G401 (cell line): ENCODE measurements at places on chromosomes 16 and 17.

DNA sequence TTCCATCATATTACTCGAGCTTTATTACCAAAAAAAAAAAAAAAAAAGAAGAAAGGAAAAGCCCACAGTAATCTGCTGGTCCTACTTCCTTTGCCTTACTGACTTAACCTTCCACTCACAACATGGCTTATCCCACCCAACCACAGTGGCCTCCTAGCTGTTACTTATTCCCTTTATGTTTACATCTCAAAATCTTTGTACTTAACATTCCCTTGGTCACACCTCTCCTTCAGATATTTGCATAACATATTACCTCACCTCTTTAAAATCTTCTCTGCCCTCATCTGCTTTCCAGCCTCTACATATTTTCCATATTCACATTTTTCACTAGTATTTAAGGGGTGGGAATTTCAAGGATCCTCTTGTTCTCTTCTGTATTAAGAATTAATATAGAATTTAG is 327.0 kb upstream of the TBX2 start:
- DNase-seq, result no peak

- DNase-seq, result no peak
Observed at GRCh38 chr16:55480228-55480655, 1.2 kb downstream of the MMP2 start.

DNA sequence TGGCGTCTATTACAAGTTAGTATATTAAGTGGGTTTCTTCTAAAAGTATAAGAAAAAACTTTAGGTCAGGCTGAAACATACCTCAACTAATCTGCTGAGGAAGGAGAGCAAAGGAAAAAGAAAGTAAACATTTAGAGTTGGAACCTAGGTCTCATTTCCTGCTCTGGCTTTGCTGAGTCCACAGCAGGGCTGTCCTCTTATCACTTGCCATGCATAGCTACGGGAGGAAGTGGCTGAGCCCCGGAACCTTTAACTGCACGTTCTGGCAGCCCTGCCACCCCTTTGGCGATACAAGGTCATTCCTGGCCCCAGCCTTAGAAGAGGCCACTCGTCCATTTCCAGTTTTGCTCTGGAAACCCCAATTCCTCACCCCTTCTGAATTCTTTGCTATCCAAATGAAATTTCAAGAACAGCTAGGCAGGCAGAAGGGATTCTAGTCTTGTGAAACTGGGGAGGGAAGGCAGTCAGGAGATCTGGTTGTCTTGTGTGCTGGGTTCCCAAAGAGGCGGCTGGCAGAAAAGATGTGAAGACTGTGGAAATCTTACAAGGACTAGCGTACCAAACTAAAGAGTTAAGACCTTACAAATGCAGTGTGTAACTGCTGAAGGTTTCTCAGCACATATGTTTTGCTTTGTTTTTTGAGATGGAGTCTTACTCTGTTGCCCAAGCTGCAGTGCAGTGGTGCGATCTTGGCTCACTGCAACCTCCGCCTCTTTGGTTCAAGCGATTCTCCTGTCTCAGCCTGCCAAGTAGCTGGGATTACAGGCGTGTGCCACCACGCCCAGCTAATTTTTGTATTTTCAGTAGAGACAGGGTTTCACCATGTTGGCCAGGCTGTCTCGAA is 19.1 kb downstream of the WIPI1 start:
- DNase-seq, result no peak

GRCh38 chr16:68744744-68745280 is 7.7 kb downstream of the CDH1 start:
- no peak for DNase-seq

GRCh38 chr17:74776990-74777389 is 845 bp upstream of the NAT9 start:
- no peak for DNase-seq

DNA sequence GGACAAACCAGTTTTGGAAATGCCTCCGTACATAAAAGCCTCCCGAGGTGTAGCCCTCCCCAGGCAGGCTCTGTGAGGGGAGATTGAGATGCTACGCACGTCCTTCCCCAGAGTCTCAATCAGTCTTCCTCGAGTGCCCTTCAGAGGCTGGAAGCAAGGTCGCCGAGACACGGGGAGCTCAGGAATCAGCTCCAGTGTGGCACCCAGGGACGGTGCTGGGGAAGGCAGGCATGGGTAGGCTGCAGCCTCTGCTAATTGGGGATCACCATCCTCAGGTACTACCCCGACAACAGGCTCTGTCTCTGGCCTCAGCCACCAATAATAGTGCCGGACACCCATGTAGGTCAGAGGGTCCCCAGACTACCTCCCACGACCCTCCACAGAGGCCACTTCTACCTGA is 28.1 kb upstream of the GSG1L start:
- no peak for DNase-seq

DNA sequence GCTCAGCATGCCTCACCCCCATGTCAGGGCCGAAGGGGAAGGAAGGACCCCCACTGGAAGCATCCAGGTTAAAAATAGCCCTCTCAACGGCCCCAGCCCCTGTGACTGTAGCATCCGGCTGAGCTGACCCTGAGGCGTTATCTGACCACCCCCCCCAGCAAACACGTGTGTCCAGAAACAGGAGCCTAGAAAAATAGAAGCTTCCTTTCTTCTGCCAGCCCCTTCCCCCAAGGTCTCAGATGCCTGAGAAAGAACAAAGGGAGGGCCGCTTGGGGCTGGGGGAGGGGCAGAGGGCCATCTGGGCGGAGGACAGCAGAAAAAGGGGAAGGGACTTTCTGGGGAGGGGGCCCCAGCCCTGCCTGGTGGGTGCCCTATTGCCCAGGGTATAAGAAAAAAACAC is 55.8 kb downstream of the ACTG1 start:
- no peak for DNase-seq

DNA sequence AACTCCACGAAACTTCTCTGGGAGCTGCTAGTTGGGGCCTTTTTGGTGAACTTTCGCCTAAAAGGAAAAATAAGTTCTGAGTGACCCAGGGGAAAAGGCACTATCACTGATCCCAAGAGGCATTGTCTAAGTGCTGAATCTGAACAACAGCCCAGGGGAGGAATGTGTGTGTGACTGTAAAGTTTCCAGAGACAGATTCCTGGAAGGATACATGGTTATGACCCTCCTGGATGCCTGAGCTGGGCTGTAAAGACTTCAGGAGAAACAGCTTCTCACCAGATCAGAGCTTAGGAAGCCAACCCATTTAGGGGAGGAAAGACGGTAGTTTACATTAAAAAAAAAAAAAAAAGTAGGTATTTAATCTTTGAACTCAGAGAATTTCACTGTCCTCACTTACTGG is 20.2 kb downstream of the HIGD1B start:
- DNase-seq, result no peak

DNA sequence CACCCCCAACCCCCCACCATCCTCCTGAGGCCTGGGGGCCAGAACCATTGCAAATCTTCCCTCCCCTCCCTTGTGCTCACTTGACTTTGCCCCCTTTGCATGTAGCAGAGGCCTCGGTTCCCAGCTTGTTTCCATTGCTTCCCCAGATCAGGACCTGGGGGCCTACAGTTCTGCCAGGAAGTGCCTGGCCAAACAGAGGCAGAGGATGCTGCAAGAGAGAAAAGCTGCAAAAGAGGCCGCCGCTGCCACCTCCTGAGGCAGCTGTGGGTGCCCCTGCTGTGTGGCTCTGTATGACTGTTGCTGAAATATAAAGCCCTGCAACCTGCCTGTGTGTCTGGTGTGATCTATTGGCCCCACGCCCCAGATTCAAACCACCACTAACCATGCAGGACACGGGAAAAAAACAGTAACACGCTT is 2.3 kb downstream of the NDUFB10 start:
- no peak for DNase-seq

DNA sequence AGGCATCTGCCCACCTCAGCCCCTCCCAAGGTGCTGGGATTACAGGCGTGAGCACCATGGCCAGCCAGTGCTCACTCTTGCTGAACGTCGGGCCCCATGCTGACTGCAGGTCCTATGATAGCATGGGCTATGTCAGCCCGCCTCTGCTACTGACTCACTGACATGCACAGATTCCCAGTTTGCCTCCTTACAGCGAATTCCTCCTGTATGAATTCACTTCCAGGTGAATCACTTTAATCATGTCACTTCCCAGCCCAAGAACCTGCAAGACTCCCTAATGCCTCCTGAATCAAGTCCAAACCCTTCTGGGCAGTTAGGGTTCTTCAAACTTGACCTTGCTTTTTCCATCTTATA is 16.1 kb upstream of the UBTF start:
- DNase-seq, result peak; percentile 25

DNA sequence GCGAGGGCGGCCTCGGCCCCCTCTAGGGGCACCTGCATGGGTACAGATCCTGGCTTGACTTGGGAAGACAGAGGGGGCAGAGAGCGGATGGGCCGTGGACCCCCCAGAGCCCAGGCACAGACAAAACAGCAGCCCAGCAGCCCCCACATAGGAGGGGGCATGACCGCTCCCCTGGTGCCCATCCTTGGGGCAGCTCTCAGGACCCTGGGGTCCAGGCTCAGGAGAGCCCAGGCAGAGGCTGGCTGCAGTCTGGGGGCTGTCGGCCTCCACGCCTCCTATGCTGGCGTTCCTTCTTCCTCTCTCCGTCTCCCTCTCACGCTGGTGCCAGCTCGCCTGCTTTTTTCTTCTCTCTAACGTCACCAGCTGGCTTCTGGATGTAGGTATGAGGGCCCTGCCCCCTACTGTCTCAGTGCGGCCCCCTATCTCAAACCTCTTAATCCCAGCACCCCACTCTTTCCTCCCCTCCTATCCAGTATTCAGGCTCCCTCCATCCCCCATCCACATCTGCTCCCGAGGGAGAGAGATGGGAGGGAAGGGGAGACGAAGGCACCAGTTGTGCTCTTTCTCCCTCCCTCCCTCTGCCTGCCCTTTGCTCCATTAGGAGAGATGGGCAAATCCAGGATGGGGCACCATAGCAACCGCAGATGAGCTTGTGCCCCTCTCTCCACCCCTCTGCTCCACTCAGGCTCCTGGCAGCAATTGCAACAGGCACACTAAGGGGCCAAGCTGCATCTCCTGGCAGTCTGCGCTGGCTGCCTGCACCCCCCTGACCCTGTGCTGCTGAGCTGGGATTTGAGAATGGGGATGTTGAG is at the start of gene GPR179:
TSS of gene GPR179 (minus strand) at position 349 of the 812 bp plus-strand sequence. CDS start at position 182, 167 bp downstream.
- no peak for DNase-seq

GRCh38 chr17:60627124-60627523 is 27.1 kb downstream of the PPM1D start:
- no peak for DNase-seq

- no peak for DNase-seq
Observed at GRCh38 chr17:70855401-70856054, 686.2 kb downstream of the KCNJ2 start.

GRCh38 chr17:63317166-63317840 is 128.8 kb downstream of the CYB561 start:
- DNase-seq, result no peak

DNA sequence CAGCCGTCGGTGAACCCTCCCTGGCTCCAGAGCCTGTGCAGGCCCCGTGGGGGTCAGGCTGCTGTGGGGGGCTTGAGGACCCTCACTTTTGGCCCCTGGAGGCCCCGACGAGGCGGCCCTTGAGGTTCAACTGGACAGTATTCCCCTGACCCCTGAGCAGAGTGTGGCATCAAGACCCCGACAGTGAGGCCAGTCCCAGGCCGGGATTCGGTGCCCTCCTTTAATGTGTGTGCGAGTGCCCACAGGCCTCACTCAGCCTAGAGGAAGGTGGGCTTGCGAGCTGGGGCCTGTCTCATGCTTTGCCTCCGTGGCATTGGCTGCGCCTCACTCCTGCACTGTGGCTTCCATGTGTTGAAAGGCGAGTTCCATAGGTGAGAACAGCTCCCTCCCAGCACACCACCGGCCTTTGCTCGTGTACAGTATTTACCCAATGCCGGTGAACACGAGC is 94.5 kb downstream of the METRNL start:
- DNase-seq, result no peak

DNA sequence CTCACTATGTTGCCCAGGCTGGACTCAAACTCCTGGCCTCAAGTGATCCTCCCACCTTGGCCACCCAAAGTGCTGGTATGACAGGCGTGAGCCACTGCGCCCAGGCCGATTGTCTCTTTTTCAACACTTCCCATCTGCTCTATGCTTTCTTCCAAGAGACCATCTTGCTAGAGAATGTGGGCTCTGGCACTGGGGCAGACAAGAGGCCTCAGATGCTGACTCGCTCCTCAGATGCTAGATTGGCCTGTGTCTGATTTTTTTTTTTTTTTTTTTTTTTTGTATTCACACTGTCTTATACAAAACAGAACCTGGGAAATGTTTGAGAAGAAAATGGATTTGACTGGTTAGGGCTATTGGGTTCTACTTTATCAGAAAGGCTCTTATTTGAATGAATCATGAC is 58.2 kb downstream of the CYB5D2 start:
- DNase-seq, result no peak

DNA sequence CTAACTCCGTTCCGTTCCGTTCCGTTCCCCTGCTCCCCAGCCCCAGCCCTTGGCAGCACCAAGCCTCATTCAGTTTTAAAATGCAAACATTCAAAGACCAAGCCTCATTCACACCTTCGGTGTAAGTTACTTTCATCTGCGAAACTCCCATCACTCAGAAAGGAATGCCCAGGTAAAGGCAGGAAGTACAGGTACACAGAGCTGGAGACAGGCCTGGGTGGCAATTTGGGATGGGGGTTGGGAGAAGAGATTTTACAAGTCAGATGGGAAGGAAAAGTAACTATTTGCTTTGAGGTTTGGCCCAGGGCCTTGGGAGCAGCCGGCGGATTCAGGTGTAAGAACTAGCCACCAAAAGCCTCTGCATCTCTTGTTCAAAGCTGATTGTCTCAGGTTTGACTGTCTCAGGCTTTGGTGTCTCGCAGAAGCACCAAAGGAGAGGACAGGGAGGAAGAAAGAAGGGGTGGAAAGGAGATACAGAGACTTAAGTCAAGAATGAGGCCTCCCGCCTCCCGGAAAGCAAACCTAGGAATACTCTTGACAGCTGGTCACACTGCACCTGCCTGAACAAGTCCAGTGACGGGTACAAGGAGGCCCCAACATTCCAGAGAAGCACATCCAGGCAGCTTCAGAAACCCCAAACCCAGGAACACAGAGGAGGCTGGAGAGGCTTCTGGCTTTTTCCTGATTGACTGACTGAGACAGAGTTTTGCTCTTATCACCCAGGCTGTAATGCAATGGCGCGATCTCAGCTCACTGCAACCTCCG is 54.7 kb downstream of the NXN start:
- DNase-seq, result no peak

DNA sequence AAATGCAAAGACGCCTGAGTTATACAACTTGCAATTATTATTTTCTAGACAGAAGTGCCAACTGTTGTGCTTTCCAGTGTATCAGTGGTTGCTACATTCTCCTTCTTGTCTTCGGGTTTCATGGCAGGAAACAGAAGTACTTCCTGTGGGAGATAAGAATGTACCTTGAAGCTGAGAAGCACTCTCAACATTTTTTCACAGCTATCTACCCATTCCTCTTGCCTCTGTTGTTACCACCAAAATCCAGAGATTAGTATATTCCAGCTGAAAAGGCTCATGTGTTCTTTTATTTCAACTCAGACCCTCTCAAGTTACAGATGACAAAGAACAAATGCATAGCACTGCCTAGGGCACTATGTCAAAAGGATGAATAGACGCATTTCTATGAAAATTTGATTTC is 4.8 kb upstream of the ADAT1 start:
- DNase-seq, result no peak
